ENCODE measurements at places on chromosomes 2 and 18.

DNA sequence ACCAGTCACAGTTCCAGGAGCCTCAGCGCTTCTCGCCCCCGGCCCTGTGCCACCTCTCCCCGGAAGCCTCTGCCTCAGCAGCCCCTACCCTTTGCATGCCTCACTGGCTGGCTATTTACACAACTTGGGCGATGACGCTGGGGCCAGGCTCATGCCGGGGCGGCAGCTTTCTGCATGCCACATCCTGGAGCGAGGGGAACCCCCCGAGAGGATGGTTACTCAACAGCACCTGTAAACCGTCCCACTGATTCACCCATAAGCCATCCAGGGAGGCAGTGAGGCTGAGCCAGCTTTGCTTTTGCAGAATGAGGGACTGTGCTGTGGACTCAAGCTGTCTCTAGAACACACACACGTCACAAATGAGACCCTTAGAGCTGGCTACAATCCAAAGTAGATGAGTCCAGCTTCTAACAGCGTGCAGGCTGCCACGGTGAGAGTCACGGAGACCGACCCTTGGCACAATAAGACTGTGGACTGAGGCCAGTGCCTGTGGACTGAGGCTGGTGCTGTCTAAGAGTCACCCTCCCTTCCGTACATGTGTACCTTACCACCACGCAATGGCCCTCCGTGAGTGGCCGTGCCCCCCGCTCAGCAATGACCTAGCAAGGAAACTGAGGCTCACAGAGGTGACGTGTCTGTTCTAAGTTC, 45.6 kb upstream of the ODC1 start:
- DNase-seq, result no peak

DNA sequence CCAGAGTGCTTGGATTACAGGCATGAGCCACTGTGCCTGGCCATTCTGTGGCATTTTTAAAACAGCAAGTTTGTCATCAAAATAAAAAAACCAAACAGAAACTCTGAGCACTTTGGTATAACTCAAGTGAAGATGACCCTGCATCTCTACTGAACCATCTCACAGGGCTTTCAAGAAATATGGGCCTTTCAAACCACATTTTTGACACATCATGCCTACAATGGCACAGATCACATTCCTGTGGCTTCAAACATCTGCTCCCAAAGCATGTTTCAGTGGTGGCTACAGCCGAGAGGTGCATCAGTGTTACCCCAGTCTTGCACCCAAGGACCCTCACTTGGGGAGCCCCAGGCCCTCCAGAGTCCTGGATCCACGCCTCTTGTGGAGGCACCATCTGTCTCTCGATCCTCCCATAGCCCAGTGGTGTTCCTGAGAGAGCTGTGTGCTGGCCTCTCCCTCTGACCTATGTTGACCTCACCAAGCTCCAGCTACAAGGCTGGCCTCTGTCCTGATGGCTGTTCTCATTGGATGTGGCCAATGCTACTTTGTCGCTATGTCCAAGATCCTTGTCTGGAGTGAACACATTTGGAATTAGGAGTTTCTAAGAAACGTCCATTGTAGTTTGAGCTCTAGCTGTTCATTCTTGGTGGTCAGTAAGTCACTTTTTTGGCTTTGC, 55.2 kb upstream of the RALBP1 start:
- DNase-seq, result no peak

DNA sequence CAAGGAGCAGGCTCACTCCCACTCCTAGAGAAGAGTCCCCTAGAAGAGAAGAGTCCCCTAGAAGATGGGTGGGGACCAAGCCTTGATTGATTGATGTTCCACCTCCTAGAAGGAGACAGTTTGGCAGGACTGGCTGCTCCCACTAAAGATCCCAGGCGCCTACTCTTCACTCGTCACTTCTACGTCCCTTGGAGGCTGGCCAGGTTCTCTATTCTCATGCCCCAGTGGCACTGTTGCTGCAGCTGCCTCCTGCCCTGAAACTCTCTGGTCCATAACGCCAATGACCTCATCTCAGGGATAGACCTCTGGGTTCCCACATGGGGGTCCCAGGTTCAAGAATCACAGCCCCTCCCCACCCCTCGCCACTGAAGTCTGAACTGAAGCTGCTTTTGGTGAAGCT, 2.5 kb upstream of the SP140L start:
- no peak for DNase-seq

GRCh38 chr2:12935222-12935621, 218.5 kb downstream of the TRIB2 start:
- no peak for DNase-seq

- DNase-seq, result no peak
Observed at GRCh38 chr2:57450170-57450569, 596.4 kb upstream of the VRK2 start.

GRCh38 chr2:63791387-63791786, 50.3 kb upstream of the UGP2 start:
- DNase-seq, result no peak

DNA sequence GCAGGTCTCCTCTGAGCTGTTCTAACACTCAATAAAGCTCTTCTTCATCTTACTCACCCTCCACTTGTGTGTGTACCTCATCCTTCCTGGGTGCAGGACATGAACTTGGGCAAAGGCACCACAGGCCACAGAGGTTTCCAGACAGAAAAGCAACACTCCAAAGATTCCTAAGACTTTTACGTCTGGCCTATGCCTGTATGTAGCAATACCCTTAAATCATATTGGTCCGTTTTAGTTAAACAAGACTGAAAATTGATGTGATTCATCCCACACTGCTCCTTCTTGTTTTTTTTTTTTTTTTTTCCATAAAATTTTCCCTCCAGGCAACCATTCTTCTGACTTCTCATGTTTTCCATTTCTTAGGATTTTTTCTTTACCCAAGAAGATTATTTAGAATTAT, 404.3 kb downstream of the PID1 start:
- no peak for DNase-seq

GRCh38 chr2:240921311-240921994, 15.3 kb downstream of the CROCC2 start:
- DNase-seq, result no peak

- DNase-seq, result no peak
Observed at GRCh38 chr2:232540441-232541041, 1.0 kb downstream of the CHRNG start.

DNA sequence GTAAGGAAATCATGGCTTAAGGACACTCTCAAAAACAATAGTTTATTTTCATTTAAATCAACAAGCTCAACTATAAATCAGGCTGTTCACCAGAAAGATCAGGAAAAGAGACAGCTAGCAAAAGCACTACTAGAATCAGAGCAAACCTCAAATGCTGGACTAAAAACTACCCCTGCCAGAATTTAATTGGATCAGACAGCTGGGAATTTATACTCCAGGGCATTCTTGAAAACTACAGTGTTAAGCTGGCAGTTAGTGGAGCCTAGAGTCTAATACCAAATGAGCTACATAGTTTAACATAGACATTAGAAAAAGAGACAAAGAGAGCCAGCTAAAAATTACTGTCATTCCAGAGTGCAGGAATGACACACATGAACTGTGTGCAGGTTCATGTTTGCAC, 1016.4 kb upstream of the CRIM1 start:
- no peak for DNase-seq

DNA sequence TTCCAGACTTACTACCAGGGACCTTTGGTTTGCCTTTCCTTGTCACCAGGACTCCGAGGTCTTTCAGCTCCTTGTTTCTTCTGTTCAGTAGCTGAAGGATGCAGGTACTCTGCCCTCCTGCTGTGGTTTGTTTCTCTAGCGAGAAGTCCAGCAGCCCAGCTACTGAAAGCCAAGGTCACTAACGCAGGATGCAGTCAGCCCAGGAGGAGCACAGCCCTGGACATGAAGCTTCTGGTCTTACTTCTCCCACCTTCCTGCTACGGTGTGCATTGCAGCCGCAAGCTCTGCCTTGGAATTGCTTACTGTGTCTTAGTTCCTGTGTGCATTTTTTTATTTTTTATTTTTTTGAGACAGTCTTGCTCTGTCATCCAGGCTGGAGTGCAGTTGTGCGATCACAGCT, 62.4 kb downstream of the DGKD start:
- DNase-seq, result no peak

DNA sequence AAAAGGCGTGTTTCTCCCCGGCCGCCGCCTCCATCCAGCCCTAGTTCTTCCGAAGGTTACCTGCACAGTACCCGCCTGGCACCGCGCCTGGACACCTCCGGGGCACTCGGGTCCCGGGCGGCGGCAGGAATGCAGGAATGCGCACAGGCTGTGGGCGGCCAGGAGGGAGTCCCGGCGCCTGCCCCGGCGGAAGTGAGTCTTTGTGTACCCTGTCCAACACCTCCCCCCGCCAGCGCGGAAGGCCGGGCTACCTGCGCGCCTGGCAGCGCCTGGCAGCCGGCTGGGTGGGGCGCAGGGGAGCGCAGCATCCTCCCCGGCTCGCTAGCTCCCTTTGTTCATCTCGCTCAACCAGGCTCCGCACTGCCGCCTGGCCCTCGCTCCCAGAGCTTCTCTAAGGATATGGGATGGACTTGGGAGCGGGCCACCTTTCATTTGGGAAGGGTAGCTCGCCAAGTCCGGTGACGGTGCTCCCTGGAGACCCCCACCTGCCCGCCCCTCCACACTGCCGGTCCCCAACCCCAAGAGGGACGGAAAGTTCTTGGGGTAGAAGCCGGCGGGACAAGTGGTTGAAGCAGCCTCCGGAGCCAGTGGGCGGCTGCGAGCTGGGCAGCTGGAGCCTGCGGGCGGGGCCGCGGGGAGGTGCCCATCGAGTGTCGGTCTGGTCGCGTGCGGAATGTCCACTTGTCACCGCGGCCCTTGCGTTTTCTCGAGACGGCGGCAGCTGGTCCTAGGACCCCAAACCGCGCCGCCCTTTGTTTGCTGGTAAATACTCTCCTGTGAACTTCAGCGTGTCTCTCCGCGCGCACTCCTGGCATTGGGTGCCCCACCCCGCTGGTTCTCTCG, 1.2 kb upstream of the ST6GAL2 start:
- no peak for DNase-seq

- DNase-seq, result no peak
Observed at GRCh38 chr2:190791976-190792575, 88.5 kb upstream of the GLS start.

DNA sequence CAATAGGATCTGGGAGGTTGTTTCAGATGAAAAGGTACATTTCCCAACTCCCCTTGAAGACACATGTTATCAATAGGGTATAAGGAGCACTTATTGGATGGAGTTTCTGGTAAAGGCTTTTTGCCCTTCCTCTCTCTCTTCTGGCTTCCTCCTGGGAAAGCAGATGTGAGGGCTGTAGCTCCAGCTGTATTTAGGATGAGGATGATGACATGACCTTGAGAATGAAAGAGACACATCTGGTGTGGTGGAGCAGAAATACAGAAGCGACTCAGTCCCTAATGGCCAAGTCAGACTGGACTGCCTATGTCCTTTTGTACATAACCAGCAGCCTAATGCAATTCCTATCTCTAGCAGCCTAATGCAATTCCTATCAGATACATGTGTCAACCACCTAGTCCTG, 100.9 kb upstream of the NXPH2 start:
- DNase-seq, result no peak

DNA sequence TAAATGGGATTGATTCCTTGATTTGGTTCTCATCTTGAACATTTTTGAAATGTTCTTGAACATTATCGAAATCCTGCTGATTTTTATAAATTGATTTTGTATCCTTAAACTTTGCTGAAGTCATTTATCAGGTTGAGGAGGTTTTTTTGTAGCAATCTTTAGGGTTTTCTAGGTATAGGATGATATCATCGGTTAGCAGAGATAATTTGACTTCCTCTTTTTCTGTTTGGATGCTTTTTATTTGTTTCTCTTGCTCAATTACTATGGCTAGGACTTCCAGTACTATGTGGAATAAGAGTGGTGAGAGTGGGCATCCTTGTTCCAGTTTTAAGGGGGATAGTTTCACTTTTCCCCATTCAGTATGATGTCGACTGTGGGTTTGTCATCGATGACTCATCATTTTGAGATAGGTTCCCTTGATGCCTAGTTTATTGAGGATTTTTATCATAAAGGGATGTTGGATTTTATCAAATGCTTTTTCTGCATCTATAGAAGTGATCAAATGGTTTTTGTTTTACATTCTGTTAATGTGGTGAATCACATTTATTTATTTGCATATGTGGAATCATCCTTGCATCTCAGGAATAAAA, 201.5 kb upstream of the ZSWIM2 start:
- no peak for DNase-seq

GRCh38 chr2:49914281-49914680, 760.0 kb upstream of the FSHR start:
- DNase-seq, result no peak

DNA sequence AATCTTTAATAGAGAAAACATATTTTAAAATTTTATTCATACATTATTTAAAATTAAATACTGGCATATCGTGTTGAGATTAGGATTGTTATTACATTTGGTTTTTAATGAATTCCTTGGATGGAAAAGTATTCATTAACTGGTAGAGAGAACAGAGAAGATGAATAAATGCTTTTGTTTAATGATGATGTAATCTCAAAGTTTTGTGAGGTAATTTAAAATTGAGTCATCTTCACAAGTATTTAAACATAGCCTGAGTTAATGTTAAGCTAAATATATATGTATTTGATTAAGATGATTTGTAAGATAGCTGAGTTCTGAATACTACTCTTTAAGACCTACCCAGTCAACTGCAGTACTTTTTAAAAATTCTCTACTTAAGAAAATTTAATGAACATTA, 713.4 kb upstream of the VRK2 start:
- DNase-seq, result no peak
